NCI-H1092 treated with DMSO at 0.1 percent for 48 hours (cell line): ENCODE measurements at places on chromosomes 7 and 10.

DNA sequence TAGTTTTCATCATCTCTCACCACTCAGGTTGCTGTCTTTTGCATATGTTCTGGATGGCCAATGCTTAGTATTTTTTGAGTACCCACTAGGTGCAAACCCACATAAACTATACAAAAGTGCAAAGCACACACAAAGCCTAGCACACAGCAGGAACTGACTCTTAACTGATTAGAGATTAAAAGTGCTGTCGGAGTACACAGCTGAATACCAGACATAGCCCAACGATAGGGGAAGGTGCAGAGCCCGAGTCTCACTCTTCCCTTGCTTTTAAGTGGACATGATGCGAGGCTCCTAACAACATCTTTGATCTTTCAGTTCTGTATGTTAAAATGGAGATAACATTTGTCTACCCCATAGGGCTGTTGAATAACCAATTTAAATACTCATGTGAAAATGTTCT, 90.8 kb downstream of the DPY19L1 start:
- DNase-seq: peak; percentile 44

GRCh38 chr10:553233-553632, 136.2 kb downstream of the DIP2C start:
- DNase-seq: no peak

DNA sequence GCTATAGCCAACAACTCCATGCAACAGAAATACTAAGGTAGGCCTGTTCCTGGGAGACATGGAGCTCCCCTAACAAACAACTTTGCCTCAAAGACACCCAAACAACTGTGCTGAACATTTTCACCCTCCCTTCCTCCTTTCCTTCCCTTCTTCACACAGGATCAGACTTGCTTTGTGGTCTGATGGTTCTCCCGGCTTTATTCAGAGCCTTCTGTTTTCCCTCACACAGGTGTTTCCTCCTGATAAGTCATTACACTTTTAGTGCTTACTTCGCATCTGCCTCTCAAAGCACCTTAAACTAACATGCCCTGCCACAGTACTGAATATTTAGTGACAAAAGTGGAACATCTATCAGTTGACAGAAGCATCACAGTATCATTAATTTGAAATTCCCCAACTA, 56.3 kb upstream of the YAE1 start:
- DNase-seq: no peak

DNA sequence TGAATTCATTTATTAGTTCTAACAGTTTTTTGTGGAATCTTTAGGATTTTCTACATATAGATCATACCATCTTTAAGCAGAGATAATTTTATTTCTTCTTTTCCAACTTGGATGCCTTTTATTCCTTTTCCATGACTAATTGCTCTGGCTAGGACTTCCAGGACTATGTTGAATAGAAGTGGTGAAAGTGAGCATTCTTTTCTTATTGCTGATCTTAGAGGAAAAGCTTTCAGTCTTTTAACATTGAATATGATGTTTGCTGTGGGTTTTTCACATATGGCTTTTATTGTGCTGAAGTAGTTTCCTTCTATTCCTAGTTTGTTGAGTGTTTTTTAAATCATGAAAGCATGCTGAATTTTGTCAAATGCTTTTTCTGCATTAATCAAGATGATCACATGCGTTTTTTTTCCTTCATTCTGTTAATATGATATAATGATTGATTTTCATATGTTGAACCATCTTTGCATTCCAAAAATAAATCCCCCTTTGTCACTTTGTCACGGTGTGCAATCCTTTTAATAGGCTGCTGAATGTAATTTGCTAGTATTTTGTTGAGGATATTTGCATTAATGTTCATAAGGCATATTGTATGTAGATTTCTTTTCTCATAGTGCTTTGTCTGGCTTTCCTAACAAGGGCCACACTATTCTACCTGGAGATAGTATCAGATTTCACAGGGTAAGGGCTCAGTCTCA, 92.9 kb downstream of the ZNF467 start:
- no peak for DNase-seq

GRCh38 chr7:95861041-95861440, 88.7 kb downstream of the DYNC1I1 start:
- DNase-seq: no peak

GRCh38 chr10:119333146-119333792, 125.9 kb downstream of the GRK5 start:
- DNase-seq: no peak

DNA sequence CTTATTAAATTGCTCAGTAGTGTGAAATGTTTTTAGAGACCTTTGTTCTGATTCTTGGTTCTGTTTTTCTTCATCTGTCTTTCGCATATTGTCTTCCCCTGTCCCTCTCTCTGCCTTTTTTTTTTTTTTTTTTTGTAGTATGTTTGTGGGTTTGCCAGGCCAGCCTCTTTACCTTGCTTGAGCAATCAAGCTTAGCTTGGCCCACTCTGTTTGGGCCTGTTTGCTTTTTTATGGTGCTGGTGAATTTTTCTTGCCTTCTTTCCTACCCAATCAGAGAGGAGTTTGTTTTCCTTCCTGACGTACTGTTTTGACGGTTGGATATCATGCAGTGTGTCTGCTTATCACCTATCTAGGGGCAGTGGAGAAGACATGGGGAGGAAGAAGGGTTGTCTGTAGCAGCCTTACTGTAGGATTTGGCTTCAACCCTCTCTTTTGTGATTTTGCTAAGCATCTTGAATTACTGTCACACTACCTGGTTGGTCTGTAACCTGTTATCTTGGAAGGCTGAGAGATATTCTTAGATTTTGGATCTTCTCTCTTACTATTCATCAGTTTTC, 64.0 kb downstream of the BBS9 start:
- DNase-seq: no peak

GRCh38 chr7:82202107-82202506, 241.5 kb downstream of the CACNA2D1 start:
- DNase-seq: no peak

- DNase-seq: no peak
Observed at GRCh38 chr7:8536431-8536830, 103.0 kb downstream of the NXPH1 start.

- no peak for DNase-seq
Observed at GRCh38 chr7:55475855-55476803, 96.2 kb downstream of the VOPP1 start.

DNA sequence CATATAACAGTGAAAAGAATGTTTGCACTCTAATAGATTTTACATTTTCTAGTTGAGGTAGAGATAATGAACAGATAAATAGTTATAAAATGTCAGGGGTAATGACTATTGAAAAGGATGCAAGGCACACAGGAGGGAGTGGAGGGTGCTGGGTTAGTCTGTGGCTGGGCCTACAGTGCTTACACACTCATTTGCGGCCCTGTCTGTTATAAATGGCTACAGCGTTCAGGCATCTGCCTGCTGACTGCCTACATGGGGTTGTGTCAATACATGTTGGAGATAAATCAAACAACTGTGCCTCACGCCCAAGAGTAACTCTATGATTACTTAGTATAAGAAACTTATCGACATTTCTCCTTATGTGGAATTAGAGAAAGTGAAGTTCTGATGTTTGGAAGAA, 313.3 kb downstream of the ACTR3B start:
- no peak for DNase-seq

GRCh38 chr10:75352650-75353049, 48.9 kb downstream of the ZNF503 start:
- DNase-seq: no peak

GRCh38 chr7:94183891-94184290, 179.7 kb upstream of the BET1 start:
- DNase-seq: no peak

- no peak for DNase-seq
Observed at GRCh38 chr10:821322-821721, 110.2 kb downstream of the LARP4B start.

GRCh38 chr7:139995017-139995915, 67.5 kb downstream of the PARP12 start:
- no peak for DNase-seq
